Diencephalon (tissue), 1 donor: ENCODE measurements at places on chromosomes 4 and X. TPM values are rescaled to one million over a fixed set of nuclear protein-coding genes. Genes with fewer than 3 reads are reported as not detected.

The TCEAL7 gene
- total RNA-seq: 155 TPM

The TRIM61 gene
- total RNA-seq: 3.2 TPM

The ARHGAP36 gene
- 8.5 TPM for total RNA-seq

The CYBB gene
- 19.6 TPM for total RNA-seq
